ENCODE measurements at places on chromosomes 7 and 10. TPM values are rescaled to one million over a fixed set of nuclear protein-coding genes. Genes with fewer than 3 reads are reported as not detected.
A peak's percentile ranks its signal among the peaks of the same experiment; 100 is the strongest.

DNA sequence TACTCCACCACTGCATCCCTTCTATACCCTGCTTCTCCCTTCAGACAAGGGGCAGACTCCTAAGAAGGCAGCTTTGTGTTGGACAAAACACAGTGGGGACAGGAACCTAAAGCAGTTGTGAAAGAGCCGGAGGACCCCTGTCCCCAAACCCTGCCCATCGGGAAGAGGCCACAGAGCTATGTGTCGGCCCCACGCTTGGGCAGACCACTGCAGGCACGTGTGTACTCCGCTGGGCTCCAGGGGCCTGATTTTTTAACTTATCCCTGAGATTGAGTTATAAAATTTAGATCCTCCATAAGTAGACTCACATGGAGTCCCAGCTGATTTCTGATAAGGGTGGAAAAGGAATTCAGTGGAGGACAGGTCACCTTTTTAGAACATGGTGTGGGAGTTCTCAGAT lies 310.5 kb downstream of the ADARB2 start:
- no peak for DNase-seq

GRCh38 chr10:24120646-24121045 lies 88.3 kb upstream of the KIAA1217 start:
- no peak for DNase-seq

FAM25G gene
- 2.9 TPM for total RNA-seq

DNA sequence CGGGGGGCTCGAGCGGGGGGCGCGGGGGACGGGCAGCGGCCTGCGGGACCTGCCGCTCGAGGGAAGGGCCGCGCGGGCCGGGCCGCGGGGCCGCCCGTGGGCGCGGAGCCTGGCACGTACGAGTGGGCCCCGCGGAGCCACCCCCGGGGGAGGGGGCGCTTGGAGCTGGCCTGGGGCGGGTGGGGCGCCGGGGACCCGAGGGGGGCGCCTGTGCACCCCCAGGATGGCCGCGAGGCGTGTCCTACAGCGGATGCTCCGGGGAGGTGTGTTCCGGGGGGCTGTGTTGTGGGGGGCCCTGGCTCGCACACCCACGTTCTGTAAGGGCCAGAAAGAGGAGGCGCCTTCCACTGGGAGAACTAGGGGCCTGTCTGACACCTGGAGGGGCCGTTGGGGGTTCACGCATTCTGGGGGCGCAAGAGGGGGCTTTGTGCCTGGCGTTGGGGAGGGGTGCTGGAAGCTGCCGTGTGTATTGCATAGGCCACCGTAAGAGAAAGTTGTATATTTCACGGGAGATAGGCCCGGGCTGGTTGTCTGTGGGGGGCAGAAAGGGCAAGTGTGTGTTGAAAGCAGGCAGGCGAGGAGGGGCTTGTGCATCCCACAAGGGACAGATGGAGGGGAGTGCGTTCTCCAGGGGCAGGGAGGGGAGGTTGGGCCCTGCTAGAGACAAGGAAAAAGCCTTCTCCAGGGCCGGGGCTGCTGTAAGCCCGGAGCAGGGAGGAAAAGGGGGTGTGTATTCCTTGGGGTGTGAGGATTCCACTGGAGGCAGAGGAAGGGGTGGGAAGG lies 663 bp downstream of the VPS37D start:
- DNase-seq: no peak

PNLIPRP2 gene
- total RNA-seq: 10.3 TPM

C10orf71 gene
- not detected for total RNA-seq

- DNase-seq: no peak
Measured at GRCh38 chr10:86333826-86334487, 32.6 kb downstream of the GRID1 start.

GRCh38 chr7:16940776-16941175 lies 59.0 kb upstream of the AGR3 start:
- no peak for DNase-seq

GRCh38 chr7:151313857-151314256 lies 27.8 kb upstream of the NUB1 start:
- DNase-seq: no peak

GRCh38 chr7:127708788-127709187 lies 56.8 kb downstream of the SND1 start:
- DNase-seq: peak; percentile 84

- no peak for DNase-seq
Measured at GRCh38 chr7:141377906-141378305, 173.3 kb upstream of the AGK start.

CCDC3 gene
- total RNA-seq: 1.0 TPM

PGAM2 gene
- 0.64 TPM for total RNA-seq

DNA sequence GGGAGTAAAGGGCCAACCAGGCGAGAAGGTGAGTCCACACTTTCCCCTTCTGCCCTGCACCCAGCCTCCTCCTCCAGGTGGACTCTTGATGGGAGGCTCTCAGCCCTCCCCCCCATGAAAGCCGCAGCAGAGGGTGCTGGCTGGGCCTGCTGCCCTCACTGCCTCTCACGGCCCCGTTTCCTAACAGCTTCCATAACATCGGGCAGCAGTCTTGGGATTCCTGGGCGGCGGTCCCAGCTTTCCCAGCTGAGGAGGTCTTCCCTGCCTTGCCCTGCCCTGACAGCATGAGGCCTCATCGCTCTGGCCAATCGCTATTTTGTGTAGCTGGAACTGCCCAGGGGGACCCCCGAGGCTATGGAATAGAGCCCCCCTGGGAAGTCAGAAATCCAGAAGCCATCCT lies 76.3 kb downstream of the COL13A1 start:
- DNase-seq: no peak

DNA sequence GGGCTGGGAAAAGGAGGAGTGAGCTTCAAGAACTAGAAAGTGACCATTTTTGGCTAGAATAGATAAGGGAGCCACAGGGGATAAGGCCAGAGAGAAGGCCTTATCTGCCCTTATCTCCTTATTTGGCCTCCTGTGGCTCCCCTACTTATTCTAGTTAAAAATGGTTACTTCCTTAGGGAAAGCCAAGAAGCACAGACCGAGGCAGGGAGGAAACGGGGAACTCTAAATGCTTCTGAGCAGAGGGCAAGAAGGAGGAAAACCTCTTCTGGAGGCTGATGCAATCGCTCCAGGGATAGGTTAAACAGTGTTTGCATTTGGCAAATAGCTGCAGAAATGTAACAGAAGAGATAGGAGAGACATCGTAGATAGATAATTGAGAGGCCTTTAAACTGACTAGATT lies 18.6 kb downstream of the NRP1 start:
- DNase-seq: no peak

- no peak for DNase-seq
Measured at GRCh38 chr10:110444004-110444337, 53.7 kb upstream of the DUSP5 start.

ETV1 gene
- total RNA-seq: 4.6 TPM

HOXA5 gene
- 13.0 TPM for total RNA-seq

WNT8B gene
- total RNA-seq: not detected

DNA sequence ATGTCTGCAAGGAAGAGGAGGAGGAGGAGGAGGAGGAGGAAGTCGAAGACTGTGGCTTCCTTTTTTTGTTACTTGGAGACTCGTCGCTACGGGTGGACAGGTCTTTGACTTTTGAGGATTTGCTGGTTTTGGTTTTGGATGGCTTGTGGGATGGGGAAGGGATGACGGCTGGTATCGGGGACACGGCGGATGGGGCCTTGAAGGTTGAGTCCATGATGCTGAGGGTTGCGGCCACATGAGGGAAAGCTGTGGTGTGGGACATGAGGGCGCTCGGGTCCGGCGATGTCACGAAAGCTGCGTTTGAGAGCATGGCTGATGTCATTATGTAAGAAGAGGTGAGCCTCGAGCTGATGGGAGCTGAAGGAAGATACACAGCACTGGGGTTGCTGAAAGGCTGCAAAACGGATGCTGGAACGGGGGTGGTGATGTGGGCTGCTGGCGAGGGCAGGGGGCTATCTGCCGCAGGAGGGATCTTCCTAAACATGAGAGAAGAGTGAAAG lies 33.1 kb upstream of the EFCAB10 start:
- no peak for DNase-seq

MYO1G gene
- 4.2 TPM for total RNA-seq

OR13A1 gene
- total RNA-seq: not detected

DNA sequence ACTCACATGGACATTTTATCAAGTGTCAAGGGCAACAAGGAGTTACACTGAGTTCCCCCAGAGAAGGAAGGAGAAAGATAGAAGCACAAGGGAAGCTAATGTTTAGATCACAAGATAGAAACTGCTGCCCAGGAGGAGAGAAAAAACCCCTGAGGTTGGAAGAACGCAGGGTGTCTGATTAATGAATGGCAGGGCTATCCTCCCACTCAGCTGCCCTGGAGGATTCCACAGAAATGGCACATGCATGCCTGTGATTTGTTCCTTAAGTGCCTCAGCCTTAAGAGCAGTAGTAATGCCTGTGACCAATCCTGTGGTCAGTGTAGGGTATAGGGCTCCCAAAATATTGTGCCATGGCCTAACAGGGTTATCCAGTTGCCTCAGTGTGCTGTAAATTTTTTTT lies 20.2 kb downstream of the DNAJB9 start:
- no peak for DNase-seq

GRCh38 chr7:12893292-12893691 lies 205.9 kb downstream of the ARL4A start:
- DNase-seq: no peak

GRCh38 chr10:74932648-74933047 lies 106.2 kb downstream of the KAT6B start:
- peak; percentile 30 for DNase-seq

- DNase-seq: no peak
Measured at GRCh38 chr7:30660331-30661255, 21.7 kb downstream of the CRHR2 start.

VWA2 gene
- 1.1 TPM for total RNA-seq

All from left colon (tissue), 2 donors.